ENCODE measurements at places on chromosomes 12 and 14. TPM values are rescaled to one million over a fixed set of nuclear protein-coding genes. Genes with fewer than 3 reads are reported as not detected.

The SPIC gene
- not detected for total RNA-seq

The RD3L gene
- not detected for total RNA-seq

The UNG gene
- total RNA-seq = 24.2 TPM

The CCDC196 gene
- not detected for total RNA-seq

The PTCSC3 gene
- total RNA-seq = not detected

The SLC6A15 gene
- total RNA-seq = 10.8 TPM

The TDP1 gene
- 13.5 TPM for total RNA-seq

The SLC15A4 gene
- total RNA-seq = 61.2 TPM

The SLC10A1 gene
- not detected for total RNA-seq

The PTPN21 gene
- total RNA-seq = 16.0 TPM

The DLK1 gene
- not detected for total RNA-seq

Measured in hair follicle dermal papilla cell (primary cell).